Activated CD4-positive, alpha-beta T cell treated with anti-CD3 and anti-CD28 coated beads, Interleukin-2, amount 50 U/mL, for 1 hour (primary cell): ENCODE measurements at places on chromosomes 16 and 17.

DNA sequence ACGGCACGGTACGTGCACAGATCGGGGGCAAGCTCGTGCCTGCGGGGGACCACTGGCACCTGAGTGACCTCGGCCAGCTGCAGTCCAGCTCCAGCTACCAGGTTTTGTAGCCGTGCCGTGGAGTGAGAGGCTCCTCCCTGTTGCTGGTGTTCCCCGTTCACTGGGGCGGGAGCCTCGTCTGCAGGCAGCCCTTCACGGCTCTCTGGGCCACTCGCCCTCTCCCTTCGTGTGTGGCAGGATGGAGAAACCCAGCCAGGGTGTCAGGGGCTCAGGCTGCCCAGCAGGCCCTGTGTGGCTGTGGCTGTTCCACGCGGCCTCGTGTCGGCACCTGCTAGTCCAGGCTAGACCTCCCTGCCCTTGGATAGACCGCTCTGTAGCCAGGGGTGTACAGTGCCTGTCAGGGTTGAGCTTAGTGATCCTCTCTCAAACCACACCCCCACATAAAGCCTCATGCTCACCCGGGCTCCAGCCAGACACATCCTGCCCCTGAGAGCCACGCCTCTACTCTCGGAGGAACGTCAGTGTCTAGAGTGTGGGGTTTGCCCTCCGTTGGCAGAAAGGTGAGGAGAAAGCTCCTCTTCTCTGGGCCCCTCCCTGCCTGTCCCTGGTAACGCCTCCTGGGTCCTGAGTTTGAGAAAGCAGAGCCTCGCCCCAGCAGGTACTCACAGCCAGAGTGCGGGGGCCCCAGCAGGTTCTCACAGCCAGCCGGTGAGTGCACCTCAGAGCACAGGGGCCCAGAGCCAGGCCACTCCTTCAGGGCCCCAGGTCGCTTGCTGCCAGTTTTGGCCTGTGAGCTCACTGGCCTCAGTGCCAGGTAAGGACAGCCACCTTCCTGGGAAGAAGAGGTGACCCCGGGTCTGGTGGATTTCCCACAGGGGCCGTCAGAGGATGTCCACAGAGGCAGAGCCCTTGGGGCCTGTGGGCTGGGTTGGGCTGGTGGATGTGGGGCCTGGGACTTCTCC, 27.7 kb downstream of the NME3 start:
- DNase-seq, result no peak

- DNase-seq, result no peak
Observed at GRCh38 chr17:61897548-61898180, 30.1 kb downstream of the INTS2 start.

DNA sequence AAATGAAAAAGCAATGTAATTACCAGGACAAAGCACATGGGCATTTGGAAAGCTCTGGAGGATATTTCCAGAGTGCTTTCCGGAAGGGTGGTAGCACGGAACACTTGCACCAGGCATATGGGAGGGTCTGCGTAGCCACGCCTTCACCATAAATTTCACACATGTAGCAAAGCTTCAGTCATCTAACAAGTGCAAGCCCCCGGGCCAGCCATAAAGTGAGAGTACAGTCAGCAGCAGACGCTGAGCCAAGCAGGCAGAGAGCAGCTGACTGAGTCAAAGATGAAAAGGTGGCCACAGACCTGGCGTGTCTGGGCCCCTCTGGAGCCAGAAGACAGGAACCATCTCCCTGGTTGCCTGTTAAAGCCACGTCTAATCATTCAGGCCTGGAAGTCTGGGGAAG, 130.6 kb downstream of the SEC14L1 start:
- DNase-seq, result no peak

DNA sequence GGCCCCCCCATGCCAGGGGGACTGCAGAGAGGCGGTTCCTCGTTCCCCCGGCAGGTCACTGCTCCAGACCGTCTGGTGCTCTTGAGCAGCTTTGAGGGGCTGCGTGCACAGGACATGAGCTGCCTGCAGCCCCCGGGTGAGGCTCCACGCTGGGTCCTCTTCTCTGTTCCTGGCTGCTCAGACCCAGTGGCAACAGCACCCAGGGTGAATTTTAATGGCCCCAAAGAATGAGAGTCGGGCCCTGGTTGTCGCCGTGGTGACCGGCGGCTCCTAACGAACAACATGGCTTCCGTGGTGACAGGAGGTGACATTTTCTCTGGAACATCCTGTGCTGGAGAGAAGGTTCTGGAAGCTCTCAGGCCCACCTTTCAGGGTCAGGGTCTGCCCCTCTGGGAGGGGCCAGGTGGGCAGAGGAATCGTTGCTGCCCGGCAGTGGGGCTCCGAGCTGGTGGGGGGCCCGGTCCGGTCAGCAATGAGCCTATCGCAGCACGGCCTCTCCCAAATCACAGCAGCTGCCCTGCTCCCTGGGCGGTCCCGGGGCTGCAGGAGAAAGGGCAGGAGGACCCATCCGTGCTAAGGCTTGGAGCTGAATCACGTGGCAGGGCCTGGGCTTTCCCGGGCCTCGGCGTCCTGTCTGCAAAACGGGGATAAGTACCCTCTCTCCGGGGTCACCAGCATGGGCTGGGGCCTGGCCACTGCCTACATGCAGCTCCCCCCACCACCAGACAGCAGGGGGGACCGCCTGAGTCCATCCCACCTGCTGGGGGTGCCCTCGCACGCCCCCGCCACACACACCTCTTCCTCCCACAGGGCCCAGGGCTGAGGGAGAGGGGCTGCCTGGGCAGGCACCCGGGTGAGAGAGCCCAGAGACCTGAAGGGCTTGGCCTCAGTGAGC, 3.4 kb upstream of the C1QTNF8 start:
- DNase-seq, result no peak

GRCh38 chr17:40110026-40110845, 9.8 kb upstream of the NR1D1 start:
- no peak for DNase-seq

DNA sequence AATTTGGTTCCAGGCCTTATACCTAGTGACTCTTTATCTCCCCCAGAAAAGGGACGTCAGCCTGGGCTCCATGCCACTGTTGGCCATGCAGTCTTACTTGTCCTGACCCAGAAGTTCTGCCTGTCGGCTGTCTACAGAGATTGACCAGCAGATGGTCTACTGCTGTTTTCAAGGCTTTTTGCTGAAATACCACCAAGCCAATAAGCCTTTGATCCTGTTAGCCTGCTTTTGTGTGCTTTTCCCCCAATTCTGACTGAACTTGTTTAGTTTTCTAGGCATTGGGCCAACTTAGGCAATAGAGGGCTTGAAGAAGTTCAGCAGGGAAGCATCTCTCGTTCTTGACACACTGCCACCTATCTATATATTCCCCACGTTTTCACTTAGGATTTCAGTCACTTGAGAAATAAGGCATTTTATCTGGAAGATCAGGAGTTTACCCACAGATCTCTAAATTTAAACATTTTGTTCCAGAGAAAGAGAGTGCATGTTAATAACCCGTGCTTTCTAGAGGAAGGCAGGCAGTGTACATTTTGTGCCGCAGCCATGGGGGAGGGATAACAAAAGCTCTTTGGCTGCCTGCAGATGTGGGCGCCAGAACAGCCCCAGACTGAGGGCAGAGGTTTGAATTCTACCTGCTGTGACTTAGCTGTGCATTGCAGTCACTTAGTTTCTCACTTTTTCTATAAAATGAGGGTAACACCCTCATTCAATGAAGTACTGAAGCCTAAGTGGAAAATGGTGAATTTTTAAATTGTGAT, 12.3 kb upstream of the CARMIL2 start:
- no peak for DNase-seq

GRCh38 chr16:30519120-30520049, 7.0 kb downstream of the ZNF768 start:
- DNase-seq, result no peak

DNA sequence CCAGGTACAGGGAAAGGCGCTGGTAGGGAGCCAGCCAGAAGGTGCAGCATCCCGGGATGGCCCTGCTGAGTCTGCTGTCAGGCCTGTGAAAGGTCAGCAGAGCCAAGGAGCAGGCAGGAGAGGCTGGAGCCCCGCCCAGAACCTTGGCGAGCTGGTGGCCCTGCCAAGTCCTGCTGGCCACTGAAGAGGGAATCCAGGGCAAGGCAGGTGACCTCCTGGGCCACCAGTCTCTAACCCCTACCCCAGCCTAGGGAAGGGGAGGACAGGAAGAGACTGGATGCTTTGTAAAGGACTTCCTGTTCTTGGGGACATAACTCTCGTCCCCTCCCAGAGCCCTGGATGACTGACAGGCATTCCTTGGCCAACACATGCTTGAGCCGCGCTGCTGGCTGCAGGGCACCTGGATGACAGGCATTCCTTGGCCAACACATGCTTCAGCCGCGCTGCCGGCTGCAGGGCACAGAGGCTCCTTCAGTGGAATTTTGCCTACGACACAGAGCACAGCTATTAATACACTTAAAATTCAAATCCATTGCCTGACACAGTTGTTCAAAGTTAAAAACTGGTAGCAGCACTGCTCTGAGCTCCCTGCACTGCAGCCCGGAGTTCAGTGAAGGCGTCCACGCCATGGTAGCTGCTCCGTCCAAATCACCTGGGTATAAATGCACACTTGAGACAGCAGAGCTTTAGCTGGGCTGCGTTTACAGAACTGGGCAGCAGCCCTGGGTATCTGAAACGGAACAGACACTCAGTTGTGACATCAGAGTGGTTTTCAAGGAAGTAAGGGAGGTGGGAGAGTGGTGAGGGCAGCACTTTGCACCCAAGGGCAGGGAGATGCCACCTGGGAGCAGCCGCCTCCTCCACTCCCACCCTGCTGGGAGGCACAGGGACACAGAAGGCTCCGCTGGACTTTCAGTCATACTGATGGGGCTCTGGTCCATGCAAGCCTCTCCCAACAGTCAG, 2.0 kb upstream of the BRICD5 start:
- DNase-seq, result no peak

DNA sequence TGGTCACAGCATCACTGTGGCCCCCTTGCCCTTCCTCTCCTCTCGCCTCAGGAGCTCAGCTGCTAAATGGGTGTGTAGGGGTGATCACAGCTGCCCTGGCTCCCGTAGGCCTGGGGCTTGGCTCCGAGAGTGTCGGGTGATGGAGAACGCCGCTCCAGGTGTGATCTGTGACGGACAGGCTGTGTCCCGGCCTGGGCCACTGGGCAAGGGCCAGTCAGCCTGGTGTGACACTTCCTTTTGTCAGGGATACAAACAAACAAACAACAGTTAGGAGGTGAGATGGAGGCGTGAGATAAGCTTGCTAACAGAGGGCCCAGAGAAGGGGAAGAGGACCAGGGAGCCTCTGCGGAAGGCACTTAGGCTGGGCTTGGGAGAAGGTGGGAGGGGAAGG, 2.0 kb downstream of the ADGRG1 start:
- DNase-seq, result no peak

DNA sequence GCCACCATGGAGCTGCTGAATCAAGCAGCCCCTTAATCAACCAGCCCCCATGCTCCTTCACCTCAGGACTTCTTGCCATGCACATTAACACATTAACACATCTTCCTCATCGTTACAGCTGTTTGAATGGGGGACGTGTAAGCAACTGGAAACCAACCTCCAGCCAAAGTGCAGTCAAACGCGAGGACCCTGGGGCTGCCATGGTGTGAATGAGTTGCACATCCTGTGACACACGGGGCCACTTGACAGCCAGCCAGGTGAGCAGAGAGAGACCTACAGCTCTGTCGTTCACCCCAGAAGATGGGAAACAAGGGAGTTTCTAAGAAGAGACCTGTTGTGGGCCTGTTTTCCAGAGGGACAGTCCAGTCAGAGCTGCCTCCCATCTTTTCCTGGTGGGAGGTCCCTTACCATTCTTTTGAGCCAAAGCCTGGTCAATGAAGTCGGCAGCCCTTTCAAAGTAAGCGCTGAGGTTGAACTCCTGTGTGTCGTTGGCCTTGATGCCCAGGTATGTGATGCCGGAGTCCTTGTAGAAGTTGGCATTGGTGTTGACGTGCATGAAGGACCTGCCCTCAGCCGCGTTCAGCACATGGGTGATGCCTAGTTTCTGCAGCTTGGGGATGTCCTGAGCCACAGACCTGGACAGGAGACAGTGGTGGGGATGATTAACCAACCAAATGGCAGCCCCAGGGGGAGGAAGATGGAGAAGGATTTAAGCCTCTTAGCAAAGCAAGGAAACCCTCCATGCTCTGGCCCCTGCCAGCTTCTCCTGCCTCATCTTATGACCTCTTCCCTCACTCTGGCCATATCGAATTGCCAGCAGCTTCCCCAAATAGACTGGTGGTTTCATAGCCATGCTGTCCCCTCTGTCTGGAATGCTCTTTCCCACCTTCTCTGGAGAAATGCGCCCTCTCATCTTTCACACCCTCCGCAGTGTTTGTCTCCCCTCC, 4.2 kb downstream of the DUSP3 start:
- no peak for DNase-seq

GRCh38 chr17:78568494-78569115, 8.6 kb downstream of the DNAH17 start:
- DNase-seq, result no peak

- DNase-seq, result no peak
Observed at GRCh38 chr17:4605826-4606225, 21.5 kb downstream of the SMTNL2 start.

- DNase-seq, result no peak
Observed at GRCh38 chr16:89969741-89970410, 21.3 kb downstream of the DEF8 start.

GRCh38 chr17:66737524-66737923, 97.4 kb upstream of the CACNG5 start:
- DNase-seq, result no peak

- no peak for DNase-seq
Observed at GRCh38 chr16:31157136-31157535, 7.3 kb upstream of the PRSS36 start.
